ENCODE measurements at places on chromosomes 12 and 14.
A peak's percentile ranks its signal among the peaks of the same experiment; 100 is the strongest.

- no peak for DNase-seq
Measured at GRCh38 chr12:48193623-48194022, 9.5 kb downstream of the OR10AD1 start.

DNA sequence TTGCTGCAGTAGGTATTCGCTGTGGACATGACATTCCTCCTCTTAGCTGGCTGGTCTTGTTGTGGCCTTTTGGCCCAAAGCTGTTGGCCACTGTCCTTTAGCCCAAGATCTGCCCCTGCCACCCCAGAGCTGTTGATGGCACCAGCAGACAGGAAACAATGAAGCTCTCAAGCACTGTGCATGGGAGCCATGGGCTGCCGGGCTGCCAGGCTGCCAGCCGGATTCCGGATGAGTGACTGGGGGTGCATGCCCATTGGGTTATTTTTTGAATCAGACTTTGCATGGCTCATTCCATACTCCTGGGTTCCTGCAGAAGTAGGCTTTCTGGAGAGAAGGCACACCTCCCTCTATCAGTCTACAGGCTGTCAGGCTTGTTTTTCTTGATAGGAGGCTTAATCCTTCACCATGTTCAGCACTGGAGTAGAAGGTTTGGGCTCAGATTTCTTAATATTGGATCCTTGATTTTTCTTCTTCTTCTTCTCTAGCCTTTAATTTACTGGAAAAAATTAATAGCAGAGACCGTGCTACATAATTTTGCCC is 32.4 kb downstream of the MAX start:
- no peak for DNase-seq

GRCh38 chr12:32051511-32052211 is 55.0 kb upstream of the BICD1 start:
- no peak for DNase-seq

- DNase-seq: no peak
Measured at GRCh38 chr12:108309674-108310312, 29.3 kb downstream of the CMKLR1 start.

DNA sequence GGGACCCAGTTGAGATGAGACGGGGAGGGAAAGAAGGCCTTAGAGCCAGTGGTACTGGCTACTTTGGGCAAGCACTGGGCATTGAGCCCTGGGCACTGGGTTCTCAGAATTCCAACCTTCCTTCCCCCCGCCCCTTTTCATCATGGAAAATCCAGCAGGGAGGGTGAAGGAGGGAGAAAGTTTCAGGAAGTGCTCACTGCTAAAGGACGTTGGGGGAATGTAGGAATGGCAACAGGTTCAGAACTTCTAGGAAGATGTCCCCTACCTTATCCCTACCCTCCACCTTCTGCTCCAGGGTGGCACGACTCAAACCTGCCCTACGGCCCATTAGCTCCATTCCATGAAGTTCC is 4.2 kb upstream of the TNS2 start:
- no peak for DNase-seq

DNA sequence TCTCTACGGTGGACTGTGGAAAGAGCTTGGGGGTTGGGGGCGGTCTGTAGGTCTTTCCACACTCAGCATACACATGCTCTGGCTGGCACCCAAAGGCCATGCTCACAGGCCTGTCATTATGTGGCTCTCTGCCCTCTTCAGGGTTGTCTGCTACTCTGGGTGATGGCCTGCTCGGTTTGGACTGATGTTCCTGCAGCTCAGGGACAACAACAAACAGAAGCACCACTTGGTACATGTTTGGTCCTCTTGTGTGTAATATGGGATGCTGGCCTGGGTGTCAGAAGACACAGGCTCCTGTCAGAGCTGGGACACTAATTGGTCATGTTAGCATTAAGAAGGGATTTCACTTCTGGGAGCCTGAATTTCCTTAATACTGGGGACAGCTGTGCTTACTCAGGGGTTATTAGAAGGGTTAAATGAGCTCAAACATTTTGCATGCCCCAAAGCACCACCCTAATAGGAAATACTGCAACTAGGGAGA is 32.7 kb upstream of the SELPLG start:
- DNase-seq: no peak

DNA sequence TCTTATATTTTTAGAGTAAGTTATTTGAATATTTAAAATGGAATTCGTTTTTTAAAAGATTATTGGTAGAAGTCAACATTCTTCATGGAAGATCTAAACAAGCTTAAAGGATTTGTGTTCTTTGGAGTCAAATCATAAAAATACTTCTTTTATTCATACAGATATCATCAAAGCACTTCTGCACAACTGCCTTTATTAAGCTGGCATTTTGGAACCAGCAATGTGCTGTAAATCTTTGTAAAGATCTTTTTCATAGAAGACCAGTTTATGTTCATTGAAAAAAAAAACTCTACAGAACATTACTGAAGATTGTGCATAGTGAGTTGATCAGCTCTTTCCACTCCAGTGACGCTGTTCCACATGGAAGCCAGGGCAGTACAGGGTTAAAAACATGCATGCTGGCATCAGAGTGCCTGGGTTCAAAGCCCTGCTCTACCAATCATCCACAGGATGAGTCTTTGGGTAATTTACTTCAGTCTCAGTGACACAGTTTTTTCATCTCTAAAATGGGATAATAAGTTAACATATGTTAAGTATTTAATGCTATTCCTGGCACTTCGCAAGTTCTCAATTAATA is 109.6 kb upstream of the SLC38A4 start:
- DNase-seq: no peak

- no peak for DNase-seq
Measured at GRCh38 chr14:67513631-67514108, 19.4 kb upstream of the PLEKHH1 start.

DNA sequence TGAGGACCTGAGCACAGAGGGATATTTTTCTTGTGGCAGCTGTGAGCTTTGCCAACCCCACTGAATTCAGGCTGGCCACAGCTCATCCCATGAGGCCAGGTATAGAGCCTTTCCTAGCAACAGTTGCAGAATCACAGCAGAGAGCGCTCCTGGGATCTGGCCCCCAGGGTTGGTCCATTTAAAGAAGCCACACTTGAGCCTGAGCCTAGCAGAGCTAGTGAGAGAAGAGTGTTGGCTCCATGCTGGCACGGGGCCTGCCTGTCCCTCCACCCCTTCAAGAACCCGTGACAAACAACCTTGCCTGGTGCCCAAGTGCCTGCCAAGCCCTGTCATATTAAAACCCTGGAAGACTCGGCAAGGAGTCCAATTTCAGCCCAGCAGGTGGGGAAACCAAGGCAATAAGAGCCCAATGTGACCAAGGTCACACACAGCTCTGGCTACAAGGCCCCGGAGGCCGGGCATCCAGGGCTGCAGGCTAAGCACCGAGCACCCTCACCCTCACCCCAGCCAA is 91.6 kb downstream of the LRRC74A start:
- DNase-seq: no peak

DNA sequence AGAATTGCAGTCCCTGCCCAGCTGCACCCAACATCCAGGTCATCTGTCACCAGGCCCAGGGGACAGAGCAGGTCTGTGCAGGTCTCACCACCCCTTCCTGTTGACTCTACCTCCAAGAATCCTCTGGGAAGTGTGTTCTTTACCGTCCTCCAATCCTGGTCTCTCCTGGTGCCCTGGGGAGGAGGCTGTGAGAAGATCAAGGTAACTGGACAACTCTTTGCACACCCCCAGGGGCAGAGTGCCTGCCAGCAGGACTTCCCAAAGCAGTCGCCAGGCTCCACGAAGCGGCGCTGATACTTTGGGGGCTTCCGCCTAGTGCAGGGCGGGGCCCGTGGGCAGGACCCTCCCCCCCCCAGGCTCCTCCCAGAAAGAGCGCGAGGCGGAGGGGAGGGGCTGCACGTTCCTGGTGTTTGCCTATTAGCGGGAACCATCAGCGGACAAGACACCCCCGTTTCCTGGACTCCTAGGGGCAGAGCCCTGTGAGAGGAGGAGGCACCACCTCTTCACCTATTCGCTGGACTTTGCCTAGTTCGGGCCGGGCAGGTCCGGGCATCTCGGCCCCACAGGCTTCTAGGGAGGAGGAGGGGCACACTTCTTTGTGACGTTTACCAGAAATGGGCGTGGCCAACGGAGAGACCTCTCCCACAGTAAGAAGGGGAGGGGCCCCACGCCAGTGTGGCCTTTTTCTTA is 918.0 kb downstream of the AACS start:
- DNase-seq: no peak

DNA sequence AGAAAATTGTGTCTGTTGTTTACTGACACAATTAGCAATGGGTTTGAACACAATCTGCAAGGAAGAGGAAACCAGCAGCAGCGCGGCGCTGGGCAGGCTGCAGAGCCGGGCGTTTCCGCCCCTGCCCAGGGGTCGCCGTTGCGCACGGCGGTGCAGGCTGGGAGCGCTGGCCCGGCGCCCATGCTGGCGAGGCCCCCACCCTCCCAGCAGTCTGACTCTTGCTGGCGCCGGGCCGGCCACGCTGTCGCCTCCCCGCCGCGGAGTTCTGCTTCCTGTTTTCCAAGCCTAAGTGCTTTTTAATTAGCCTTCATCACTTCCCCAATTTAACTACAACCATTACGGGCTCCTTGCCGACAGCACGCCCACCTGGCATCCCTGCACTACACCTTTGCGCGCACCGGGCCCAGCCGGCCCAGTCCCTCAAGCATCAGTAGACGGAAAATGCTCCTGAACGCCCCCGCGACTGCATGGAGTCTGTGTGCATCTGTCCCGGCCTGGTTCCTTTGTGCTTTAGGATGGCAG is 212.1 kb downstream of the GXYLT1 start:
- DNase-seq: peak; percentile 23

DNA sequence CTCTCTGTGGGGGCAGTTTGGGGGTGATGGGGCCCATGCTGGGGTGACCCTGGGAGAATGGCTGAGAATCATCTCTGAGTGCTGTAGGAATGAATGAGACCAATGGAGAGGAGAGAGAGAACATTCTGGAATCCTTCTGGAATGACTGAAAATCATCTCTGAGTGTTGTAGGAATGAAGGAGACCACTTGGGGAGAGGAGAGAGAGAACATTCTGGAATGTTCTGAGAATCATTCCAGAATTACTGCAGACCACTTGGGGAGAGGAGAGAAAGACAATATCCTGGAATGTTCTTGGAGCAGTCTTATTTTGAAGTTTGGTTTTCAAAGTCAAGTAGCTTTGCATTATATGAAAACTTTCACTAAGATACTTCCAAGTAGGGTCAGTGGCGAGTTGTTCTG is 64.3 kb downstream of the ZNF664 start:
- no peak for DNase-seq

DNA sequence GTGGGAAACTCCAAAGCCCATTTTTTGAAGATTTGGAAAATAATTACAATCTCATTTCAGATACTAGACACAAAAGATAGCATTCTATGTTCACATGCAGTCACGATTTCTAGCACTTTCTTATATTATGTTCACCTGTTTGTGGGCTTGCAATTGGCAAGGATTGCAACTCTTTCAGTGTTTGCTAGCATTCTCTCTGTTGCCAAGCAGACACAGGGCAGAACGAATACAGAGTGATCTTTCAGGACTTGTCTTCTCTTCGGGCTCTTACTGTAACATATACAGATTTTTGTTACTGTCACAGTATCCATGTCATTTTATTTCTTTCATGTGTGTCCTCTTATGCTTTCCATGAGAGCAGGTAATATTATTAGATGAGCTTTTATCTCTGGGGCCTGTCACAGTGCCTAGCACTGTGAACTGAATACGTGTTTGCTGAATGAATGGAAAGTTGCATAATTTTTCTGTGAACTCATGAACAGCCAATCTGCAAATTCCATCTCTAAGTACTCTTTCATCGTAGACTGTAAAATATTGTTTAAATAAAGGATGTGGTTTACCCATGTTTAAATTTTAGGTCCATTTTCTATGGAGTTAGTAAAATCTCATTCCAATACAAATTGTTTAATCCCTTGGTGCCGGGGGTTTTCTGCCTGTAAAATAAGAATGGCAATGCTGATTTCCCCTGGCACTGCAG is 105.1 kb downstream of the BMP4 start:
- no peak for DNase-seq

DNA sequence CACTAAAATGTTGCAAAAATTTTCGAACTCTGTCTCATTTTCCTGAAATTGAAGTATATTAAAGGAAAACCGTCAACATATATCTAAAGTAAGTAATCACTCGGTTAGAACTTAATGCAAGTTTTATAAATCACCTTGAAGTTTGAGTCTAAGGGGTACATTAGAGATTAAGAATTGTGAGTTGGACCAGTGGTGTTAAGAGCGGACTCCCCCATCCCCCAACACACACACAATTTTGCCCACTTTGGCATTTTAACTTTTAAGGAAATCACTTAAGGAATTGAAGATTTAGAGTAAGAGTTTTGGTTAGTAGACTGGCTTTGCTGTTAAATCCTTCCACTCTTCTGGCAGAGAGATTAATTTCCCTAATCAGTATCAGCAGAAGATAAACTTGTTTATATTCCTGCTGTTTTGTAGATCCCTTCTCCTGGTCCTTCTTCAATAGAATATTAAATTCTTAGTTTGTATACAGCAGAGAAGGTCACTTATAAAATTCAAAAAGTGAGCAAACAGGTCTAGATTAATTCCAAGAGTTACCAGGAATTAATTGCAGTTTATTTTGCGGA is 1.5 kb downstream of the HIF1A start:
- DNase-seq: no peak

DNA sequence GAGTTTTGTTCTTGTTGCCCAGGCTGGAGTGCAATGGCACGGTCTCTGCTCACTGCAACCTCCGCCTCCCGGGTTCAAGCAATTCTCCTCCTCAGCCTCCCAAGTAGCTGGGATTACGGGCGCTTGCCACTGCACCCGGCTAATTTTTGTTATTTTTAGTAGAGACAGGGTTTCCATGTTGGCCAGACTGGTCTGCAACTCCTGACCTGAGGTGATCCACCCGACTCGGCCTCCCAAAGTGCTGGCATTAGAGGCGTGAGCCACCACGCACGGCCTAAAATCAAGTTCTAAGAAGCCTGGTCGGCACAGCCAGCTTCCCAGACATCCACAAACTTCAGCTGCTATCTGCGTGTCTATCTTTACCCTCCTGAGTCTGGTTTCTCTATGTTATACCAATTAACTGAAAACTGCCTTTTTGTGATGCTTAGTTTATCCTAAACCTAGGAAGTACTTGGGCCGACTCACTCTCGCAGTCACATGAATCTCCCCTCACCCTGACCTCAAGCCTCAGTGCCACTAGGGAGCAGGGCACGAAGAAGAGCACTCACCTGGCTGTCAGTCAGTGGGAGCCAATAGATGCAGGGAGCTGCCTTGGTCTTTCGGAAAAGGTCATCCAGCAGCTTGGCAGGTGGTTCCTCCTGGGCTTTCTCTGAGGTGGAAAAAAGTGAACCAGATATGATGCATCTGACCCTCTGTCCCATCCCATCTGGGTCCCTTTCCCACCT is 3.4 kb upstream of the CDH24 start:
- no peak for DNase-seq

GRCh38 chr14:103558071-103558882 is 4.2 kb downstream of the BAG5 start:
- DNase-seq: no peak

DNA sequence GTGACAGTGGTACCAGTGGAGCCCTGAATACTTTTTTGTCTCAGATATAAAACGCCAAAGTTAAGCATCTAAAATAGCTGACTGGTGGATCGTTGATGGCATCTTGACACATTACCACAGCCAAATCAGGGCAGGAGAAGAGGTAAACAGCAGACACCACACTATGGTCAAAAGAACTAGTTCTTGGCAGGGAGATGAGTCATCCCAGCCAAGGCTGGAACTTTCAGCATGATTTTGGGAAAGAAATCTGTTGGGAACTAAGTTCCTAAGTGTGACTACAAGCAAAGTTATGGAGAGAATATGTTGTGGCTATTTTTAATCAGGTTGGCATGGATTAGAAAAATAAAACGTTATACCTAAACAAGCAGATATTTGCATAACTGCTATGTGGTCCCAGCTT is 36.9 kb downstream of the LGR5 start:
- no peak for DNase-seq

All from GM12892 (cell line).